Activated T-cell treated with anti-CD3 and anti-CD28 coated beads, Interleukin-2, amount 50 U/mL, for 48 hours (primary cell): ENCODE measurements at places on chromosomes 3 and 15.

DNA sequence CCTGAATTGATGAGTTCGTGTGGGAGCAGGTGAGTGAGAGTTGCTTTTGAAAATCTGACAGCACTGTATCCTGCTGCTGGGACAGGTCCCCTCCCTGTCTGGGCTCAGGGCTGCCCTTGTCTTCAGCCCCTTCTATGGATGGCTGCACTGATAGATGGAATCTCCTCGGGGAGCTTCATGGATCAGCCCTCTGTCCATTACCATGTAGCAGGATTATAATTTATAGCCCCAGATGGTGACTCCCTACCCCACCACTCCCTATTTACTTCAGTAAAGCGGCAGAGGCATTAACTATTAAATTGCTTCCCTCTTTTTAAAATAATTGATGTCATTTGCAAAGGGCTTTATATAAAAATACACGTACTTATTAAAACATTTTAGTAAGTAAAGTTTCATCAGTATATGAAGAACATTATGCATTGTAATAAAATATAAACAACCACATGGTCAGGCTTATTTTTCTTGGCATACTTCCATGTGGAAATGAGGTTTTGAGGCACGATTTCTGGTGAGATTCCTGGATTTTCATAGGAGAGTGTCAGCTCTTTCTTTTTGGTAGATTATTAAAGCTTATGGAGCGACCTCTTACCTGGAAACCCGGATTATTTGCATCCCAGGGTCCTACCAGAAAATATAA lies 38.5 kb downstream of the MAP3K13 start:
- no peak for DNase-seq

- DNase-seq: no peak
These were observed 10.7 kb upstream of the BBX start for GRCh38 chr3:107512108-107512507.

- no peak for DNase-seq
These were observed 153.1 kb downstream of the PEAK1 start for GRCh38 chr15:77266708-77267386.

GRCh38 chr3:71587958-71588357 lies 4.4 kb upstream of the FOXP1 start:
- DNase-seq: no peak

DNA sequence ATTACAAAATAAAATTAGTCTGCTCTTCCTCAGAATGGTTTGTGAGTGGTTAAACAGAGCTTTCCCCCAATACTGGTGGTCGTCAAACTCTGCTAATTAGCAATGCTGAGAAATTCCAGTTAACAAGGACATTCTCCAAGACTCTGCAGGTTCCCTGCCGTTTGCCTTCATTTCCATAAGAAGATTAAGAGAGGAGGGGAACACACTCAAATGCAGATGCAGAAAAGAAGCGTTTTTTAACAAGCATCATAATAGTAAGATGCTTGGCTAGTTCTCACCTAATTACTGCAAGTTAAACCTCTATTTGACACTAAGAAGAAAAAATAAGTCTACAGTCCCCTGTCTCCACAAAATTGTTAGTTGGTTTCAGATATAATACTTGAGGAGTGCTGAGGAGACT lies 3.7 kb upstream of the SOX2 start:
- DNase-seq: no peak

DNA sequence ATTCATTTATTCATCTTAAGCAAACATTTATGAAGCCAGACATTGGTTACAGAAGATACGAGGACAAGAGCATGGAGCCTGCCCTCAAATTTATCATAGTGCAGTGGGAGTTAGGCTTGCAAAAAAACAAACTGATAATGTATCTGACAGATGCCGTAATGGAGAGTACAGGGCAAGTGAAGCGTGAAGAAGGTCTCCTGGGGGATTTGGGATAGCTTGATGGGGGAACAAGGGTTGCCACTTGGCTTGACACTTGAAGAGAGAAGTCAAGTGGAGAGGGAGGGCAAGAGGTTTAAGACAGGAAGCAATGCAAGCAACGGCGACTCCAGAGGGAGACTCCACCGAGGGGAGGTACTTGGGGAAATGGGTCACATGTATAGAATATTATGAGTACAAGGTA lies 129.3 kb downstream of the SSR3 start:
- DNase-seq: no peak

DNA sequence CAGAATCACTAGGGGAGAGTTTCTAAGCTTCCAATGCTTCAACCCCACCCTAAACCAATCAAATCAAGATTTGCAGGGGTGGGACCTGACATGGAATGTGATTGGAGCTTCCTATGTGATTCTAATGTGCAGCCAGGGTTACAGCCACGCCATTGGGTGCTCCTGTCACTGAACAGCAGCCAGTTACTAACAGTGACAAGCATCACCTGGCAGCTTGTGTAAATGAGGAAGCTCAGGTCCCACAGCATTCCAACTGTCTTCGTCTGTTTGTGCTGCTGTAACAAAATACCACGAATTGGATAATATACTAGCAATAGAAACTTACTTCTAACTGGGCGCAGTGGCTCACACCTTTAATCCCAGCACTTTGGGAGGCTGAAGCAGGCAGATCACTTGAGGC lies 294.9 kb downstream of the SHQ1 start:
- DNase-seq: no peak

DNA sequence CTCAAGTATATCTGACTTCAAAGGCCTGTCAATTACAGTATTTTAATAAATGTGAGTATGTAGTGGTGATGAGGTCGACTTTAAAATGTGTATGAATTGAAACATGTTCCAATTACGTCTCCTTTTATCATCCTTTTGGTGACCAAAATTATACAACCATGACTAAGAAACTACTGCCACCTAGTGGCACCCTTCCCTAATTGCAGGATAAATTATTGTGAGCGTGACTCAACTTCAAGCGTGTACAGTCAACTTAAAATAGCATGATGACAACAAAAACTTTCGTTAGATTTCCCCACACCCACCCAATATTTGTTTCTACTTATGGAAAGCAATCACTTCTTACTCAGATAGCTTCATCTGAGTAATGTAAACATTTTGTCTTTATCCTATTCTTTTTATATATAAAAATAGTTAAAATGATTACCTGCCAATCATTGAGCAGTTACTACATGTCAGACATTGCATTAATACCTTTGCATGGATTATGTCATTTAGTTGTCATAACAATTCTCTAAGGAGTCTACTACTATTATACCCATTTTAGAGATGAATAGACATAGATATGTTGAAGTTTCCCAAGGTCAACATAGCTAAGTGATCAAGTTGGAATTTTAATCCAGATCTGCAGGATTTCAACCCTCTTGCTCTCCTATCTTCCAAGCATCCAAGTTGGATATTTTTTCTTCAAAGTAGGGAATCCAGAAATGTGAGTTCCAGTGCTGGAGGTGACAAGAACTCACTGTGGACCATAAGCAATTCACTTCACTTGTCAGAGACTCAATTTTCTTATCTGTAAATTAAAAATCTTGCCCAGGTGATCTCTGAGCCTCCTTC lies 106.0 kb downstream of the MEX3B start:
- DNase-seq: peak; percentile 32

DNA sequence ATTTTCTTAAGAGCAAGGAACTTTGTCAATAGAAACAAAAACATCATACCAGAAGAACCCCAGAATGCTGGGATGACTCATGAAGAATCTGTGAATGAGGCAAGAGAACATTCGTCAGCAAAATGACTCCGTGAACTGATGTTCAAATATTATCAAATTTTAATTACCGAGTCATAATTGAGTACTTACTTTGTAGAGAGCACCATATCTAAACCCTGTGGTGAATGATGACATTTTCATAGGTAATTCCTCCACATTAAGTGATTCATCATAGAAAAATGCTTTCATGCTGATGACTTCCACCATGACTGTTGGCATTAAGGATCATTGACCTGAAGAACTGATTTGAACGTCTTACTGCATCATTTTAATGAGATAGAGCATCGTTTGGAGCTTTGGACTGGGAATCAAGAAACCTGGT lies 56.3 kb downstream of the PPARG start:
- DNase-seq: no peak

GRCh38 chr3:141412087-141412935 lies 44.0 kb downstream of the ZBTB38 start:
- peak; percentile 54 for DNase-seq

DNA sequence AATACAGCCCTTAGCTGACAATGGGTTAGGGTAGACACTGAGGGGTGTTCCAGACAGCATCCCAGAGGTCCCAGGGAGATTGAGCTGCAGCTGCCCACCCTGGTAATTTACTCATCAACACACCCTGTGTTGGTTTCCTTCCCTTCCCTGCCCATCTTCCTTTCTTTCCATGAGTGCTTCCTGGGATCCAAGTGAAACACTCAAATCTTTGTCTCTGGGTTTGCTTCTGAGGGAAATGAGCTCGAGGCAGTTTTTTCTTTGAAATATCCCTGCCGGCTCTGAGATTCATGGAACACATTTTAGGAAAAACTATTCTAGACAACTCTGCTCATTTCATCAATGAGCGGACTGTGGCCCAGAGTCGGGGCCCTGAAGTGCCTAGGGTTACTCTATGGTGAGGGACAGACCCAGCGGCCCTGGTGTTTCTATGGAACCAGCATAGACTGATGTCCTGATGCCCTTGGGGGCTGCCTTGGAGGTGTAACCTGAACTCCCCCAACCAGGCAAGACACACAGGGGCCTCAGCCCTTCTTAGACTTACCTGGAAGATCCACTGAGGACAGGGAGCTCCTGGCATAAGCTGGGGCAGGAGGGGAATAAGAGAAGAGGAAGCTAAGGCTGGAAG lies 14.9 kb upstream of the CSRNP1 start:
- no peak for DNase-seq

DNA sequence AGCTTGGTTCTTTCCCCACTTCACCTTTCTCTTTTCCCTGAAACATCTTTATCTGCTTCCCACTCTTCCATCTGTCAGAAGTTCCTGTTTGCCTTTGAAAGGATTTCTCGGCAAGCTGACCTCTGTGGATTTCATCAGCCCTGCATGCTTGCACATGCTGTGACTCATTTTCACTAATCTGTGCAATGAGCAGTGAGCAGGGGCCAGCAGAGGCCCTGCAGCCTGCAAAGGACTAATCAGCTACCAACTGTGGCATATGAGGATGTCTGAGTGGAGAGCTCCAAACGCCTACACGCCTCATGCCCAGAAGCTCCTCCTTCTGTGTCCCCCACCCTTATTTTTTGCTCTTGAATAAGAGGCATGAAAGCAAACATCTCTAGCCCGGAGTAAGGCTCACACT lies 333.0 kb upstream of the SEMA6D start:
- no peak for DNase-seq
